T-helper 22 cell (primary cell): ENCODE measurements at places on chromosomes 3 and 15.

GRCh38 chr3:61649381-61650170 lies 88.2 kb downstream of the PTPRG start:
- DNase-seq: no peak

- no peak for DNase-seq
Observed at GRCh38 chr3:111323019-111323418, 219.0 kb upstream of the CD96 start.

GRCh38 chr3:56593455-56594158 lies 36.6 kb downstream of the CCDC66 start:
- peak; percentile 42 for DNase-seq

- DNase-seq: no peak
Observed at GRCh38 chr15:77967798-77968197, 109.7 kb downstream of the TBC1D2B start.

GRCh38 chr3:146861262-146861661 lies 256.1 kb upstream of the PLSCR5 start:
- DNase-seq: no peak

- DNase-seq: no peak
Observed at GRCh38 chr3:45603226-45603625, 8.7 kb downstream of the LIMD1 start.

GRCh38 chr15:70627734-70628548 lies 135.4 kb downstream of the UACA start:
- DNase-seq: no peak

DNA sequence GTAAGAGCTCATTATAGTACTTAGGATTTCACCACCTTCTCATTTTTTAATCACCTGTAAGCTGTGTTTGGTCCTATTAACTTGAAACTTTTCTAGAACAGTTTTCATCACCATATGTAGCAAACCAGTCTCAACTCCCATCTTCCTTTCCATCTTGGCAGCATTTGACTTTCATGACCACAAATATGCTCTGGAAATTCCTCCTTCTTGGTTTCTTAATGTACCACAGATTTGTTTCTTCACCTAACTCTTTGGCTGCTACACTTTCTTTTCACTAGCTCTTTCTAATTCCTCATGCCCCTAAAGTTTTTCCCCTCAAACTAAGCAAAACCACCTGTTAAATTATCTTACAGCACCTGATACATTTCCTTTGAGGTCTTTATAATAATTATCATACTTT lies 13.2 kb upstream of the NMB start:
- no peak for DNase-seq
